Stimulated activated CD4-positive, alpha-beta T cell treated with anti-CD3 and anti-CD28 coated beads, Interleukin-1b, Interleukin-23, amount 100 ng/mL, for 1 hour (primary cell): ENCODE measurements at places on chromosomes 16 and 17.

DNA sequence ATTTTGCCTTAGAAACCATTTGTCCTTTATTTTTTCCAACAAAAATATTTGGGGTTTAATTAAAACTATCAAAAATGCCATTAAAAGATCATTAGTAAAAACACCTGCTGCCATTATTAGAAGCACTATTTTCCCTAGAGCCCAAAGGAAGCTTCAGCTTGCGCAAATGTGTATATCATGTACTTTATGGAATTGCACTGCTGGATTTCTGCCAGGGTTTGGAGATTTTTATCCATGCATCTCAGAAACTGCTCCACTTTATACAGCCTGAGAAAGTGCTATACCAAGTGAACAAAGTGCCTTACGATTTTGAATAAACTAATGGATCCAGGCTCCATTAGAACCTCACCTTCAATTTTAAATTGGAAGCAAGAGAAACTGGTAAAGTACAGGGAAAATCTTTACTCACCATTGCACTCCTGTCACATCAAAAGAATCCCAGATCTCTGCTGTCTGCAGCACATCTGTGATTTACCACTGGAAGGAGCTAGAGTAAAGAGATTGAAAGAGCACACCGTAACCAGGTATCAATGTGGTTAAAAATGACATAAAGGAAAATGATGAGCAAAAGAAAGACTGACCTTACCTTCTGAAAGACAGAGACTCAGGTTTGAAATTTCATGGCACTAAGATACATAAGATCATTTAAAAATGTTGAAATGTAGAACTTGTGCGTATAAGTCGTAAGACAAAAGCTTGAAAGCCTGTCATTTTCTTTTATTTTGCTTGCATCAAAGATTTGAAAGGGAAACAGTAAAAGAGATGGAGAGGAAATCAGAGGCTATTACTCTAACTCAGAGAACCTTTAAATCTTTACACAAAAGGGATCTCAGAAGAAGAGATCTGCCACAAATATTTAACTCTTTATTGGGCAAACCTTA, 678.1 kb upstream of the GOT2 start:
- no peak for DNase-seq

DNA sequence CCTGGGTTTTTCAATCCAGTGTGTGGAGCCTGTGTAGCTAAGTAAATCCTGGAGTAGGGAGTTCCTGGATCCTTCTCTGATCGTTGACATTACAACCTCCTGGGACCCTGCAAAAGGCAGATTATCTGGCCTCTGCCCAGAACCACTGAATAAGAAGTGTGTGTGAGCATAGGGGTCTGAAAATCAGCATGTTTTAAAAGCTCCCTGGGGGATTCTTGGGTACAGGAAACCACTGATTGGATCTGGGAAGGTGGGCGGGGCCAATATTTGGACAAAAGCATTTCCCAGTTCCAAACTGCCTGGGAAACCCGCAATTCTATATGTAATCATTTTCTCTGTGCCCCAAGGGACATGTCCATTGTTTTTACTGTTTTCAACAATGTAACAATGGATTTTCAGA, 27.2 kb upstream of the BEAN1 start:
- no peak for DNase-seq

DNA sequence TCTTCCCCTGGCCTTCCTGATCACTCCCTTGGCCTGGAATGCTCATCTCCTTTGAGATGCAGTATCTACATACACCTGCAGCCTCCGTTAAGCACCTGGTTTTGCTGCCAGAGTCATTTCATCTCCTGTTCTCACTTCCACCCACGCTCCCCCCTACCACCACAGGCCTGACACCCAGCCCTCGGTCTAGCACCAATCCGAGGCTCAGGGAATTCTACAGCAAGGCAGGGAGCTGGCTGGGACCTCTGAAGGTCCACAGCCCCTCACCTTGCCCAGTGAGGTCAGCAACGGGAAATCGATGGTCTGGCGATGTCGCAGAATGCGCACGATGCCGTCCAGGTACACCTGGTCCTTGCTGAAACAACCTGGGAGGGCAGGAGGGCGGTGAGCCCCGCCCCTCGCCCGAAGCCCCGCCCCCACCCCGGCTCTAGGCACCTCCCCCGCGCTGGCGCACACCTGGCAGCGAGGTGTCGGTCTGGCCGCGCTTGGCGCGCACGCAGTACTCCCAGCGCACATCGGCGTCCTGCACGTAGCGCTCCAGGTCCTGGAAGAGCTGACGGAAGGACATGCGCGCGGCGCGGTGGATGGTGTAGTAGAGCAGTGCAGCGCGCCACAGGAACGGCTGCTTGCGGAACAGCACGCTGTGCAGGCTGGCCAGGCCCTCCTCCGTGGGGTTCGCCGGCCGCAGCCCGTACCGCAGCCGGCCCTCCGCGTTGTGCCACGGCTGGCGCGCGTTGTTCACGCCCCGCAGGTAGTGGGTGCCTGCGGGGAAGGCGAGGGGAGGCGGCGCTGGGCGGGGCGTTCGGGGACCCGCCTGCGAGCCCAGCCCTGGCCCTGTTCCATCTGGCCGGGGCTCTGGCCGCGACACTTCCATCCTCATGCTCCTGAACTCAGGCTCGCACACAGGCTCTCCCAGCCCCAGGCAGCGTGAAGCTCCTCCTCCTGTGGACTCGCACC, 5.7 kb downstream of the MATCAP1 start:
- DNase-seq, result no peak

DNA sequence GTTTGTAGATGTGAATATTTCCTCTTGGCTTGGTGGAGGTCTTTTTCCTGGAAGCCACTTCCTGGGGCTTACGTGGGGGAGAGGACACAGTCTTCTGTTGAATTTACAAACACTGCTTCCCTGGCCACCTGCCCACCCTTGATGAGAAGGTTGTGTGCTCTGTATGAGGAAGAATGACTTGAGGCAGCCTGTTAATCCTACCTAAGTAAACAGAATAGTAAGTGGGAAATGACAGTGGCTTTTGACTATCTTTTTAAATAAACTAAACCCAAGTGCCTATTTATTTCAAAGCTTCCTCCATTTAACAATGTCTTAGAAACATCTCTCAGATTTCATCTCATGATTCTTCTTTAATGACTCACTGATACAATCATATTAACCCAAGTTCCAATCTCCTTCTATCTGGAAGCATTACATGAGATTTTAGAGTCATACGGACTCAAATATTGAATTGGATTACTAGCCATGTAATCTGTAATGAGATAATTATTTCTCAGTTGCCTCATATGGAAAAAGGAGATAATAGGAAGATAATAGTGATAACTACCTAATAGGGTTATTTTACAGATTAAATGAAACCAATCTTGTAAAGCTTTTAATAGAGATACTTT, 96.6 kb upstream of the SMIM36 start:
- DNase-seq, result no peak

- no peak for DNase-seq
Observed at GRCh38 chr16:10972108-10972818, 27.9 kb downstream of the CLEC16A start.

- DNase-seq, result no peak
Observed at GRCh38 chr16:74275031-74275636, 21.5 kb upstream of the PSMD7 start.

GRCh38 chr16:51657848-51658247, 506.8 kb upstream of the SALL1 start:
- DNase-seq, result no peak

DNA sequence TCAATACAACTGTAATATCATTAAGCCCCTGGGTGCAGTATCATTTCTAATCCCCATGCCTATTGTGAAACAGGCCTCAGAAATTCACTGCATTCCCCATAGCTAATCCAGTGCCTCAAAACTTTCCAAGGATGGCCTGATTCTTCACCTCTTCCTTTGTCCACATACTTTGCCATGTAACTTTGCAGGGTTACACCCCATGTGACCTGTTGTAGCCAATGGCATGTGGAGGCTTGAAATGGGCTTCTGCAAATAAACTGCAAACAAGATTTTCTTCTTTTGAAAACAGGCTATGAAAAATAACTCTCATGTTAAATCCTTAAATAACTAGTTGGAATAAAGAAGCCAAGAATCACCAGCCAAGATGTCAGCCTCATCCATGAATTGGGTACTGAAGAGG, 35.9 kb downstream of the ABCA10 start:
- DNase-seq, result no peak

GRCh38 chr17:6304894-6305612, 129.9 kb downstream of the AIPL1 start:
- no peak for DNase-seq

- no peak for DNase-seq
Observed at GRCh38 chr17:55424893-55425540, 3.4 kb upstream of the MMD start.

DNA sequence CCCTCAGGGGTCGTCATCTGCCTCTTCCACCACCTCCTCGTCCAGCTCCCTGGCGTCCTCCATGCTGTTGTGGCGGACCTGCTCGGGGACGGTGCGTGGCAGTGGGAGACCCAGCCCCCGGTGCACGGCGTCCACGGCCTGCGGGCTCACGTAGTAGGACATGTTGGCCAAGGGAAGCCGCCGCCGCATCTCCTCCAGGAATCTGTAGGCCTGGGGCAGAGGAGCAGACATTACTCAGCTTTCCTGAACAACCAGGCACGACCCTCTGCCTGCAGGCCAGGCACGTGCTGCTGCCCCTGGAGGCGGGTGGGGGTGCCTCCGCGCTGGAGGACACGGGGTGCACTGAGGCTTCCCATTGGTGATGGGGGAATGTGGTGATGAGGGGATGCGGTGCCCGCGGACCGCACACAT, 17.8 kb downstream of the TELO2 start:
- no peak for DNase-seq

DNA sequence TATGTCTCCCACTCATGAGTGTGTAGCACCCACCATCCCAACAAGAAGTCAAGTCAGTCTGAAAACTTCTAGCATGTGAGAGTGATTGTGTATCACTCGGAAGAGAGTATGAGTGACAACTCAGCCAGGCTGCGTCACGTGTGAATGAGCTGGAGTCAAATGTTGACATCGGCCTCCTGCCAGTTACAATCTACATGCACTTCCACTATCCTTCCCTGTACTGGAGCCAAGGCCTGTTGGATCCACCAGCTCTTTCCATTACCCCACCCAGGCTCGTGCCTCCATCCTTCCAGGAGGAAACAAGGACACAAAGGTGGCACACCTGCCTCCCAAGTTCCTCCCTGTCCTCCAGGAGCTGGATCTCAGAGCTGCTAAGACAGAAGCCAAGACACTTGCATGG, 64.5 kb downstream of the ASIC2 start:
- DNase-seq, result no peak

DNA sequence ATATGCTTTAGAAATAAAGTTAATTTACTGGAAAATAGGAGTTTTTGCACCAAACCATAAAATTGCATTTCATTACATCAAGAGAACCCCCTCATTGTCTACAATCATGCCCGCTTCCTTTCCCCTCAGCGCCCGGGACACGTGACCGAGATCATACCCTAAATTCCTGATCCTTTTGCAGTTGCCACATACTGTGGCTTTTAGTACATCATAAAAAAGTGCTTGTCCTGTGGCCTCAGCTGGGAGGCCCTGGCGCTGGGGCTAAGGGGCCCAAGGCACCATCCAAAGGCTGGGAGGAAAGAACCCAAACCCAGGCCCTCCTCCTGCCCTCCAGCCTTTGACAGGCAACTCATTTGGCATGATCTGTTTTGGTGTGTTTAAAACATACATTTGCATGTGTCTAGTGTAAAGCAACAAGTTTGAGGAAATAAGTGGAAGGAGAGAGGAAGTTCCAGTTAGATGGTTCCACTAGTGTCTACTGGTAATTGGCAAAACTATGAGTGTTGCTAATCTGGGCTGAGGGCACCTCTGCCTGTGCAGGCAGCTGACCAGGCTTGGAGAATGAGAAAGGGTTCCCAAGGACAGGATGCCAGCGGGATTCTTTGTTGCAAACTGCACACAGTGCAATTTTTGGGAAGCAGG, 6.0 kb downstream of the CDK5R1 start:
- DNase-seq, result no peak

DNA sequence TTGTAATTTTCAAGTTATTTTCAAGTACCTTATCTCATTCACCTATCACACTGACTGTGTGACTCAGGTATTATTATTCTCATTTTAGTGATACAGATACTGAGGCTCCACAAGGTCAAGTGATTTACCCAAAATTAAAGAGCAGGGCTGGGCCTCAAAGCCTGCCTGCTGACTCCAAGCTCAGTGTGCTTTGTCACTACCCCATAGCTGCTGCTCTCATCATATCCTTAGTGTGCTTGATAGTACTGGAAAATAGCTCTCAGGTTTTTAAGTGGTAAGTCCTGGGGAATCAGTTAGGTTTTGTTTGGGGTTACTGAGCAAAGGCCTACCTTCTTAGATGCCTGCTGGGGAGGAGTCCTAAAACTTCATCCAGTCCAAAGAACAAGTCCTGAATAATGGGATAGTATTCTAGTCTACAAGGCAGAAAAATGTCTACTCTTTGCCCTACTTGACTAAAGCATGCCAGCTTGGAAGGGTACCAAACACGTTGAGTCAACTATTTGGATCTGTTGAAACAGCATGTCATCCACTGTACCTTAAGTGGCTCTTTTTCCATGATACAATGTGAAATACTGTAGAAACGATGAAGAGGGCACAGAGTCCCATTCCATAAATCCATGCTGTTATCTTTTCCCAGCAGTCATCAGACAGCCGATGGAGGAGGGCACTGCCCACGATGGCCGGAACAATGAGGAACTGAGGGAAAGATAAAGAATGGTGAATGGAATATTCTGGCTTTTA, 10.7 kb downstream of the MMD start:
- no peak for DNase-seq

DNA sequence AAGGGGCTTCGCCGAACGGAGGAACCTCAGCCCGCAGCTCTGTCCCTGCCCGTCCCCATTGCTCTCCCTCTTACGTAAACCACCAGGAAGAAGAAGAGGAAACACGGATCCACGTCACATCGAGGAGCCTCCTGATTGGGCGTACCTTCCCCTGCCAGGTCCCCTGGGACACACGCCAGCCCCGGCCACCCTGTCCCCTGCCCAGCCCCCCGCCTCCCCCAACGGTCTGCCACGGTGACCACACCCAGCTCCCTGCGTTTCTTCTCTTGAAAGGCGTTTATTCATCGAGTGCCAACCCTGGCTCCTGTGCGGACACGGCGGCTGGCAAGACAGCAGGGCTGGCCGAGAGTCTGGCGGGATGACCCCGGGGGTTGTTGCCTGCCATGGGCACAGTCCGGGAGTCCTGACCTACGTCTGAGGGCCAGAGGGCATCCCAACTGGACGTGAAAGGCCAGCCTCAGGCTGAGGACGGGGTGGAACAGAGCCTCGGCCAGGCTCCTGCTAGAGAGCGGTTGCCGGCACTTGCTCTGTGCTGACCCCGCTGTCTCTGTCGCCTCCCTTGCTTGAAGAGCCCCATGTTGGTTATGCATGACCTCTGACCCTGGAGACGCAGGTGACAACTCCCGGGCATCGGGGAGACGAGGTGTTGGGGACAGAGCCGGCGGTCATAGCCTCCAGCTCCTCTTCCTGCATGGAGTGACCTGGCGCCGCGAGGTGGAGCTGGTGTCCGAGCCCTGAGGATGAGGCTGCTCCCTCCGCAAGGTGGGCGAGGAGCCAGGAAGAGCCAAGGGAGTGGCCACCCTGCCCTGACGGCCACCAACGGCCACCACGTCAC, 40.5 kb upstream of the ACSF3 start:
- DNase-seq, result no peak

- no peak for DNase-seq
Observed at GRCh38 chr16:86577314-86577971, 906 bp upstream of the FOXL1 start.

GRCh38 chr17:44359006-44359405, 4.6 kb downstream of the FAM171A2 start:
- no peak for DNase-seq
